Activated CD8-positive, alpha-beta memory T cell treated with anti-CD3 and anti-CD28 coated beads, Interleukin-2, amount 50 U/mL, for 4 hours (primary cell): ENCODE measurements at places on chromosomes 5 and 9.

DNA sequence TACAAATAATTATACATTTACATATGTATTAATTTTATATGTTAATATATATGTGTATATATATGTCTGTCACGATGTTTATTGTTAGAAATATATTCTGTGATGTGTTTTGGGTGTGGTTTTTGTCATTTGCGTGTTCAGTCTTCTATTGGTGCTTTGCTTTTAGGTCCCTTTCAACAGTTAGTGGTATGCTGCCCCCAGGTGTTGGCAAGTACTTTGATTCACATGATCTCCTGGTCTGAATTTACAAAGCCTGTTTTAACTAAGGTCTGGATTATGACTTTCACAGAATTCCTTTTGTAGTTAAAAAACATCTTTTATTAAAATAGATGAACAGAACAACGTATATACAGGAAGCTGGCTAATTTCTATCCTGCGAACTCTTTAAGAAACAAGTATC lies 271.5 kb downstream of the CCDC171 start:
- DNase-seq = no peak

DNA sequence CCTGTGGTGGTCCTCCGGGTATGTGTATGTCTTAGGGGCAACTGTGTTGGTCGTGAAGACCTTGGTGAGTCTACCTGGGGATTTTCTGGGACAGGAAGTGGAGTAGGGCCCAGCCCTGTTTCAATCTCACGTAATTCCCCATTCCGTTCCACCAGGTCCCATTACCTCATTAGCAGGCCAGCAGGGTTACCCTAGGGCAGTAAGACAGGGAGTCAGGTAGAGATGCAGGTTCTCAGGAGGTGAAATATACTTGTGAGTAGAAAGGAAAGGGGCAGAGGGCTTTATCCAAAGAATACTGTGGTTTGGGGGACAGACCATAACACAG lies 56.5 kb downstream of the MACROH2A1 start:
- DNase-seq = no peak

GRCh38 chr5:36660397-36661049 lies 54.1 kb downstream of the SLC1A3 start:
- no peak for DNase-seq

DNA sequence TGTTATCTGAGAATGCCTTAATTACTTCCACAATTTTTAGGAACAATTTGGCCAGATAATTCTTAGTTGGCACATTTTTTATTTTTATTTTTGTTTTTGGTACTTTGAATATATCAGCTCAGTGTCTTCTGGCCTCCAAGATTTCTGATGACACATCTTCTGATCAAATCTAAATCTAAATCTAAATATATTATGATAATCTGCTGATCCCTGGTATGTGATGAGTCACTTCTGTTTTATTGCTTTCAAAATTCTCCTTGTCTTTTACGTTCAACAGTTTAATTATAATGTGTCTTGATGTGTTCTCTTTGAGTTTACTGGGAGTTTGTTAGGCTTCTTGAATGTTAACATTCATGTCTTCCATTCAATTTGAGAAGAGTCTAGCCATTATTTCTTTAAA lies 436.8 kb downstream of the CDH9 start:
- DNase-seq = no peak

DNA sequence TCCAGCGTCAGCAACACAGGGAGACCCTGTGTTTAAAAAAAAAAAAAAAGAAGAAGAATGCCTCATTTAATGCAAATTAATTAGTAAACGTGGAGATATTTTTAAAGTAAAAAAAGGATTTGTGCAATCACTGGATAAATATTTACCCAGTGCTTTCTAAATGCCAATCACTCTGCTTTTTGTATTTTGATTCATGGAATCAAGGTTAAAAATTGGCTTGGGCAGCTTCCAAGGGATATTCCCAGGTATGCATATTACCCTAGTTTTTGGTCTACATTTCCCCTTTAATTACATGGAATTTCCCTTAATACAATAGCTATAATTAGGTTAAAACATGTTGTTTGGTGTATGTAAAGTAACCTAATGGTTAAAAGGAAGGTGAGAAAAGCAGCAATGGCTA lies 31.4 kb upstream of the PDZD2 start:
- DNase-seq = no peak

DNA sequence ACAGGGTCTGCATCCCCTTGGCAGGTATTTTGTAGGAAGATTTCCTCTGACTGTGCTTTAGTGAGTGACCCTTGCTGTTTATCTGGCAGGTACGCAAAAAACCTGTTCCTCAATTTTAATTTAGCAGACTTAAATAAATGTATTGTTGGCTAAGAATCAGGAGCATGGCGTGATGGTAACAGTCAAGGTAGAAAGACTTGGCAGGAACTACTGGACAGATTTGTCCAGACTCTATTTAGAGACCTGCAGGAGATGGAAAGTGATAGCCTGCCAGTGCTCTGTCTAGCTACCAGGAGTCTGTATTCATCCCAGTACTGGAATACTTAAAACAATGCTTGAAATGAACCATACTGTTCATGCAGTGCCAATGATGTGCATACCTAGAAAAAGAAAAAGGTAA lies 78.8 kb upstream of the MAST4 start:
- DNase-seq = no peak

DNA sequence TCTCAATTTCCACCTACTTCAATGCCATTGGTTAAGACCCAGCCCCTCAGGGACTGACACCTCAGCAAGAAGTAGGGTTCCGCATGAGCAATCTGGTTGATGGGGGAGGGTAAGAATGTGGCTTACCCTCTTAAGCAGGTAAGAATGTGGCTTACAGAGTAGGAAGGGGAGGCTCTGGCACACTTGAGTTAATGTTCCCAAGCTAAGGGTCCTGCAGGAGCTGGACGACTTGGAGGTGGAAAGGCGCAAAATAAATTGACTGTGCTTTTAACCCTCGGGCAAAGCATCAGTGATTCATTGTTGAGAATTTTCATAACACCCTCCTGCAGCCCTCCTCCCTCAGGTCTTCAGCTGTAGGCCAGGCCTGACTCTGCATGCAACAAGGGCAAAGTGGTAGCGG lies 24.9 kb upstream of the ADRA1B start:
- DNase-seq = no peak

DNA sequence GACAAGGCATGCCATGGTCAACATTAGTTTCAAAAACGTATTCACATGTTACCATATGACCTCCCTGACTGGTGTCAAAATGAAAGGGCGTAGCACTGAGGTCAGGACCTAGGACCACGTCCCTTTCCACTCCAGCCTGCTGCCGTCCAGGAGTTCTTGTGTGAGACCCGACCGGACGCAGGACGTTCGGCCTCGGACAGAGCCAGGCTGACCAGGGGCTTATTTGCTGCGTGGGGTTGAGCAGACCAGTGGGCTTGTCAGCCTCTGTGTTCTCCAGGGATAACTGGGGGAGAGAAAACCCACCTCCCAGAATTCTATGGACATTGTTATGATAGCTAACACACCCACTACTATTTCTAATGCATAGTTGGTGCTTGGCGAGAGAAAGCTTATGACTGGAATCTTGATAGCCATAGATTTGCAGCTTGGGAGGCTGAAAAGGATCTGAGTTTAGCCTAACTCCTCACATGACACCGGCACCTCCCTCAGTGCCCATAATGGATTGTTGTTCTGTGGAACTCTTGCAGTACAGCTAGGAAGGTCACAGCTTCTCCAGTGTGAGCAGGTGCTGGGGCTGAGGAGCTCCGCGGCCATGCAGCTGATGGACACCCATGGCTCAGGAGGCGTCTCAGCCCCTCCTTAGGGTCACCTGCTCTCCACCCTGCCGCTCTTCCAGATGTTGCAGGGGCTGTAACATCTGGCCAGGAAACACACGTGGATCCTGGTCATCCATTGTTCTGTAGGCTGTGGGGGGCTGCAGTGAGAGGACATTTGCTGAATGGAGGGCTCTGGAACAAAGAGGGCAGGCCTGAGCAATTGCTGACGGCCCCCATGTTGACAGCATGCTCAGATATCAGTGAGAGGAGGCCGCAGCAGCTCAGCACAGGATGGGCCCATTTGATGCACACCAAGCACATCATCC lies 368.4 kb downstream of the IRX2 start:
- DNase-seq = no peak

DNA sequence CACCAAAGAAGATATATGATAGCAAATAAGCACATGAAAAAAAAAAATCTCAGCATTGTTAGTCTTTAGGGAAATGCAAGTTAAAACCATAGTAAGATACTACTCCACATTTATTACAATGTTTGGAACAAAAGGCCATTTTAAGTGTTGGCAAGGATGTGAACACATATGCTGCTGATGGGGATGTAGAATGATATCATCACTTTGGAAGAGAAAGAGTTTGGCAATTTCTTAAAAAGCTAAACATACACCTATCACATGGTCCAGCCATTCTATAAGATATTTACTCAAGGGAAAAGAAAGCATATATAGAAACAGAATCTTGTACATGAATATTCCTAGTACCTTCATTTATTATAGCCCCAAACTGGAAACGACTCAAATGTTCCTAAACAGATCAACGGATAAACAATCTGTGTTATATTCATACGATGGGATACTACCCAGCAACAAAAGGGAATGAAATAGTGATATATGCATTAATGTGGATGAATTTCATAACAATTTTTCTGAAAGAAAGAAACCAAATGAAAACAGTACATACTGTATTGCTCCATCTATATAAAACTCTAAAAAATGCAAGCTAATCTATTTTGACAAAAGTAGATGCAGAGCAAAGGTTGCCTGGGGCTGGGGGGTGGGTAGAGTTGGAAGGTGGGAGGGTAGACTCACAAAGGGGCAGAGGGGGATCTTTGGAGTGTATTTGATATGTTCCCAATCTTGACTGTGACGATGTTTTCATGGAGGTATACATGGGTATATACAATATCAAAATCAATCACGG lies 45.7 kb upstream of the SMAD5 start:
- no peak for DNase-seq

DNA sequence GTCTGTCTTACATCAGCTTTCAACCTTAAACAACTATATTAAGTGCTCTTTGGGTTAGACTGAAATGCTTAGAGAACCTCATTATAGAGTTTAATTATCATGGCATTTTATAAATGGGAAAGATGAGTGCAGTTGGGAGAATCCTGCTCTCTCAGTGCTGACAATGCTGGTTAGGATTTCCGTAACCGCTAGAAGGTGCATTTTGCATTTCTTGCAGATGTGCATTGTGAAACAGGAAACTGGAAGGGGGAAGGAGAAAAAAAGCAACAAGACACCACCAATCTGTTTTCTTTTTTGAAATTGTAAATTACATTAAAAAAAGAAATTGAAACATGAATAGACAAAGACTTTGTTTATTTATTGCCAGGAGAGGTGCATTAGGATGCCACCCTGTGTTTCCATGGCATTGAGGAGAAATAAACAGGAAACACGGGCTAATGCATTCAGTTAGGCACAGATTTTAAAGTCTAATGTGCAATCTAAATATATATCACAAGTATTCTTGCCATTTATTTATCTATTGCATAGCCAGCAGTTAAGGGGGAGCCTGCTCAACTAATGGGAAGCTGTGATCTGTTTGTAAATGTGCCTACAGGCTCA lies 478.9 kb downstream of the PSAT1 start:
- DNase-seq = no peak

- no peak for DNase-seq
These were observed 63.5 kb downstream of the GALNT12 start for GRCh38 chr9:98870782-98871557.

GRCh38 chr5:75367401-75367800 lies 30.4 kb downstream of the HMGCR start:
- DNase-seq = no peak

- DNase-seq = no peak
These were observed 64.0 kb downstream of the STX17 start for GRCh38 chr9:99970481-99970880.

- no peak for DNase-seq
These were observed 81.8 kb downstream of the MED10 start for GRCh38 chr5:6296524-6296923.

- no peak for DNase-seq
These were observed 201.7 kb downstream of the GADD45G start for GRCh38 chr9:89806371-89807100.

- DNase-seq = no peak
These were observed 84.9 kb downstream of the SLCO4C1 start for GRCh38 chr5:102211165-102211564.

GRCh38 chr5:140043508-140043872 lies 391 bp upstream of the NRG2 start:
- no peak for DNase-seq

GRCh38 chr9:120965344-120966012 lies 38.9 kb upstream of the TRAF1 start:
- no peak for DNase-seq

- no peak for DNase-seq
These were observed 106.0 kb downstream of the FRMD3 start for GRCh38 chr9:83432104-83432627.

DNA sequence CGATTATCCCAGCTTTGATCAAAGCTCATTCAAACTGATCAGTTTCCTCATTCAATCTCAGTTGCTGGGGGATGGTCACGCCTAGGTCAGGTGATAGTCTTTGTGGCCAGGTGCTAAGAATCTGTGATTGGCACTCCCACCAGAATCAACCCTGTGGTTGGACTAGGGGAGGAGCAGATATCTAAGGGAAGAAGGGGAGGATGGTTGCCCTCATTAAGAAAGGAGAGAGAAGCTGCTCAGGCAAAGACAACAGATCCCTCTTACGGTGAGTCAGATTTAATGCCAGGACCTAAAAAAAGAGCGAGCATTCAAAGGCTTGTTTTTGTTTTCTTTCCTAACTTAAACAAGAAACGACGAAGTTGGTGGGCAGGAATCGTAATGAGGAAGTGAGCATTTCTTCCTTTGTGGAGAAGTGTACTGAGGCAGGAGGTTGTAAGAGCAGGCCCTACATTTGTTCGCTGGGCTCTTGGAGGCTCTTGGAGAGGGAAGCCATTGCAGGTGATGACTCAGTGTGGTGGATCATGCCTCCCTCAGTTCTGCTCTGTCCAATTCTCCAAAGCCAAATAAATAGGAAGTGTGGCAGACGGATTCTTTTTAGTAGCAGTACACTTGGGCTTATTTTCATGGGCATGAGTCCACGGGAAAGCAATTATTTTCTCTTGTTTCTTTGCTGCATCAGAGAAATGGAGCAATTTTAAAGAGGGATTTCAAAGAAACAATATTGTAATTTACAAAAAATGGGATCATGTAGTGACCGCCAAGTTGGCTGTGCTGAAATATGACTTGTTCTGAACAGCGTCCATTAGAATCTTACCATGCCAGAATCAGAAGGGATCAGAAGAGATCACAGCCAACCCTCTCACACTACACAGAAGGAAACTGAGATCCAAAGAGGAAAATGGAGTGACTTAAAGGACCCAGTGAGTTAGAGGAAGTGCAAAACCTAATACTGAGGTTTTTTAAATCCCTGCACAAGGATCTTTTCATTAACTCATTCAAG lies 18.7 kb upstream of the TGFBR1 start:
- no peak for DNase-seq

- DNase-seq = no peak
These were observed 198.7 kb downstream of the GNA14 start for GRCh38 chr9:77449240-77450084.

DNA sequence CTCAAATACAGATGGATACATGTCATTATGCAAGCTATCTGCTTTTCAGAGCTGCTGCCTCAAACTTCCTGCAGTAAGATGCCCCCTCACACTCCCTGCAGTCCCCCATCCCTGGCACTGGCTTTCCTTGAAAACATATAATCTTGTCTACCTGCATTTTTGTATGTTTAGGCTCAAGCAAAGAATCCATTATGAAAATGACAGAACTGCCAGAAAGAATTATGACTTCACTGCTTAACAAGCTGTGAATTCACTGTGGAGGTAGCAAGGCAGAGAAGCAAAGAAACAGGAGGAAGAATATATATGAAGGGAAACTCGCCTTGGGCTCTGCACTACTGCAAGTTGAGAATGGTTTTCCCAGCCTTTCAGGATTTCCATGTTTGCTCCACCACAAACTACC lies 39.4 kb upstream of the PPP2R2B start:
- DNase-seq = no peak

GRCh38 chr9:35186524-35186923 lies 24.7 kb downstream of the UNC13B start:
- DNase-seq = no peak
